H7 (cell line): ENCODE measurements at places on chromosomes 3 and 15. TPM values are rescaled to one million over a fixed set of nuclear protein-coding genes. Genes with fewer than 3 reads are reported as not detected.

The PRSS50 gene
- total RNA-seq, result 0.07 and 0.92 TPM in 2 replicates

The SIDT1 gene
- total RNA-seq, result not detected in 2 replicates

The TRIM42 gene
- total RNA-seq, result not detected in 2 replicates

The KIF7 gene
- total RNA-seq, result 7.8 and 9.0 TPM in 2 replicates

The CELSR3 gene
- 14.3 and 18.7 TPM in 2 replicates for total RNA-seq

The PARP15 gene
- not detected in 2 replicates for total RNA-seq

The LIPC gene
- total RNA-seq, result not detected in 2 replicates

The ZMAT3 gene
- total RNA-seq, result 0.48 and 0.78 TPM in 2 replicates

DNA sequence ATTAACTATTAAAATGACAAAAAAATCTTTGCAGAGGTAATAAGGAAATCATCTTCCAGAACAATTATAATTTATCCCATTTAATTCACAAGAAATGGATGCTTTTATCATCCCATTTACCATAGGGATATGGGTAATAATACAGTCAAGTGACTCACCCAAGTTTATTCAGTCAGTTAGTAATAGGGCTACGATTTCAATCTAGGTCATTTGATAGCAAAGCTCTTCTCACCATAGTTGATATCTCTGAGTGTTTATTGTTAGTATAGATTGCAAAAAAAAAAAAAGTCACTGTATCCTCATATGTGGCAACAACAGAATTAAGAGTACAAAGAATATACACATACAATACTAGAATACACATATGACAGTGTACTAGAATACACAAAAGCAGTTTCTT is 797.1 kb downstream of the ROBO1 start:
- no peak for DNase-seq

DNA sequence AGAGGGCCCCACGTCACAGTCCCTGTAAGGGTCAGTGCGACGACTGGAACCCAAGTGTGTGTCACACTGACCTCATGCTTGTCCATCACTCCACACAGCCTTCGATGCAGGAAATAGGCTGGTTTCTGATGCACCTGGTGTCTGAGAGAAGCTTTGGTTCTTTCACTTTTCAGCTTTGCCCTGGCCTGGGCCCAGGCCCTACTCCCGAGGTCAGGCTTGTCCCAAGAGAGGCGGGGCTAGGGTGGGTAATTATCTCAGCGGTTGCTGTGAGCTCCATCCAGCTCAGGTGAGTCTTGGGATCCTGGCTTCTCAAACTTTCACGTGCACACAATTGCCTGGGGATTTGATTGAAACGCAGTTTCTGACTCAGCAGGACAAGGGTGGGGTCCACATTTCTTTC is 19.6 kb upstream of the CHRNB4 start:
- no peak for DNase-seq

DNA sequence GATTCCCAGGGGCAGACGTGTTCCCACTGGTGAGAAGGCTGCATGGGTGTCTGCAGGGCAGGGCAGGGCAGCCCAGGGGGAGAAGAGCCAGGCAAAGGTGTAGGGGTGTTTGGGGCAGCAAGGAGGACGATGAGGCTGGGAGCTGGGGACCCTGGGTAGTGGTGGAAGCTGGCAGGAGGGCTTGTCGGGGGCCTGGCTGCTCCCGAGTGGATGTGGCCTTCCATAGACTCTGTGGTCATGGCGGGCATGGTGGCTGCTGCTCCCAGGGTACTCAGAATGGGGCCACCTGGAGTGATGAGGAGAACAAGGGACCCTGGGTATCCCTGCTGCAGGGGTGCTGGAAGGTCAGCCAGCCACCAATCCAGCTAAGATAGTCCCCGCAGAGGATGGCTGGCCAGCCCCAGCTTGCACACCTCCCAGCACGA is 107.5 kb downstream of the WNT7A start:
- DNase-seq, result no peak

DNA sequence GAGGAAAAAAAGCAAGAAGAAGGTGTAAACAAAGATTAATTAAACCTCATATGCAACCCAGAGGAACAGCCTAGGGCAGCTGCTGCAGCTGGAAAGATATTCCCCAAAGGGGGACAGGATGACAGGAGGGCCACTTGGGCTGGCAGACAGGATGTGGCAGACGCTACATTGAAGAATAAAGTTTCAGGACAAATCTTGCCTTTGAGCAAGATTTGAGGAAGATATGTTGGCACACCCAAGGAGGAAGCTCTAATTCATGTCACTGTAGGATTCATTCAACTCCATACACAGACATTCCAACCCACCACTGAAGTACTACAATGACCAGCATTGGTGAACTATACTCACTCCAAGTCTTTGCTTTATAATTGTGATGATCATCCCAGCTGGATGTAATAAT is 504.0 kb downstream of the SHQ1 start:
- no peak for DNase-seq

DNA sequence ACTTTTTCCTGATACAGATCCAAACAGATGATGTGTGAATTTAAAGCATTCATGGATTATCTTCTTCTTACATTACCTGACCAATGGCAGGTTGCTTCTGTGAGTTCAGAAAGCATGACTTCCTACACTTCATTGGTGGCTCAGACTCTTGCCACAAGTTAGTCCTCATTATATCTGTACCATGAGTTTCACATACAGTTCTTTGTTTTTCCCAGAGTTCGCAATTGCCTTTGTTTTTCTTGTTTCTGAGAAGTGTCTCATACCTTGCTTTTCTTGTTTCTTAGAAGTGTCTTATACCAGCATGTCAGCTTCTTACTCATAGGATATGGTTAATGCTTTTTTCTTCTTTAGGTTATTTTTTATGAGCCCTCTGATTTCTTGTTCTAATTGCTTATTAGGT is 133.8 kb upstream of the TLE3 start:
- DNase-seq, result no peak

DNA sequence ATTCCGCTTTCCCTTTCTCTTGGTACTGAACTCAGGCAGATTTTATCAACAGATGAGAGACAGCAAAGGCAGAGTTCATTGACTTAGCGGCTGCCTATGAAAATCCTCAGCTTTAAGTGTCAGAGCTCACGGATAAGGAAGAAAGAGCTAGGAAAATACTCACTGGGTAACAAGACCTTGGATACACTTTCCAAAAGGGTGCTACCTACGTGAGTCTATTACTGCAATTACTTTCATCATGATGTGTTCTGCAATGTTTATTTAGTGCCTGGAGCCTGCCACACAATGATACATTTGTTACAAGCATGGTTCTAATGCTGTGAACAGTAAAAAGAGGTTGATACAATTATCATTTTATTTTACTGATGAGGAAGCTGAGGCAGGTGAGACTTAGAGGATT is 177.5 kb downstream of the GRM7 start:
- no peak for DNase-seq

DNA sequence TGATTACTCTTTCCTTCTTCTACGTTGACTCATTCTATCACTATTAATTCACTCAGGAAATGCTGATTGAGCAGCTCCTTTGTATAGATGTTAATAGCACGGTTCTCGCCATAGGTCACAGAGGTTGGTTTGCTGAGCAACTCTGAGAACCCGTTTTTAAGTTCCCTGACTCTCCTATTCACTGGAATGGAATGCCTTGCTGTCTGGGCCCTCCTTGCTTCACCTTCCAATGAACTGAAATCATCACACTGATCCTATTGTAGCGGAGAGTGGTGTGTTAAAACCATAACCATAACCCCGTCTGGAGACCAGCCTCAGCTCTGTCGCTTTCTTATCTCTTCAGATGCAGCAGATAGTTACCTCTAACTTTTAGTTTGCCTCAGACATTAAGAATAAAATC is 323.6 kb downstream of the GABRB3 start:
- peak; percentile 22 for DNase-seq

DNA sequence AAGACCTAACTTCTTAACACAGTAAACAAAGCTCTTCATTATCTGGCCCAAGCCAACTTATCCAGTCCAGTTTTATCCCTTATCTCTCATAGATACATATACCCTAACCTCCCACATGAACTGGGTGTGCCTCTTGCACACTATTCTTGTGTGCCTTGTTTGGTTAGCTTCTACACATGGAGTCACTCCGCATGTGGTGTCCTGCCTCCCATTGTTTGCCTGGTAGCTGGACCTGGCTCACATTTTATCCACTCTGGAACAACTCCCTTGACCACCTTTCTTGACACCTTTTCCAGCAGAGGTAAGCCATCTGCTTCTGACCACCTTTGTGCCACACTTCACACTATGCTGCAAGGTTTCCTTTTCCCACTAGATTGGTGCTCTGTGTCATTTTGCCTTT is 15.2 kb downstream of the TIPARP start:
- DNase-seq, result no peak

DNA sequence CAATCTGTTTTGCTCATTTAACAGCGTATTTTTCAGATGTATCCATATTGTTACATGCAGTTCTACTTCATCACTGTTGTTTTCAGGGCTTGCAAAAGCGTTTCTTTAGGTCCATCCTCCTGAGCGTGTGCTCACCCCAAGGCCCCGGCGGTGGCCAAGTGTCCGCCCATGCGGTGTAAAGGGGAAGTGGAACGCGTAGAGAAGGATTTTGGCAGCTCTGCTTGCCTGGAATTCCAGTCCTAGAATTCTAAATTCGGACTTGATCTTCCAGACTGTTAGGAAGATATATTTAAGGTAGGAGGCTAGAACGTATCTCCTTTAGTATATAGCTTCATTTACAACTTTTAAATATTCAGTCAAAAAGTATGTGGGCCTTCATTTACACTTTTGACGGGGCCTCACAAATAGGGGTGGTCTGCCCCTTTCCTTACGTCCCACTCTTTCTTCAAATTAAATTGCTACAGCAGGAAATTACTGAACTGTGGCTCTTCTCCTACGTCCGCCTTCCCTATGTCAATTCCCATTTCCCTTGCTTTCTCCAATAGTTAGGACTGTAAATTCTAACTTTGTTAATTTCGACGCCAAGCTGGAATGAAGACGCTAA is 609 bp upstream of the TBC1D23 start:
- DNase-seq, result peak; percentile 41

- DNase-seq, result no peak
These were observed 268.8 kb downstream of the CNTN3 start for GRCh38 chr3:74345701-74346100.

GRCh38 chr15:50740955-50741354 is 24.6 kb downstream of the SPPL2A start:
- DNase-seq, result no peak

- DNase-seq, result no peak
These were observed 72.9 kb downstream of the CHSY1 start for GRCh38 chr15:101178931-101179330.

- peak; percentile 48 for DNase-seq
These were observed 27.9 kb upstream of the SFMBT1 start for GRCh38 chr3:53073553-53074365.

DNA sequence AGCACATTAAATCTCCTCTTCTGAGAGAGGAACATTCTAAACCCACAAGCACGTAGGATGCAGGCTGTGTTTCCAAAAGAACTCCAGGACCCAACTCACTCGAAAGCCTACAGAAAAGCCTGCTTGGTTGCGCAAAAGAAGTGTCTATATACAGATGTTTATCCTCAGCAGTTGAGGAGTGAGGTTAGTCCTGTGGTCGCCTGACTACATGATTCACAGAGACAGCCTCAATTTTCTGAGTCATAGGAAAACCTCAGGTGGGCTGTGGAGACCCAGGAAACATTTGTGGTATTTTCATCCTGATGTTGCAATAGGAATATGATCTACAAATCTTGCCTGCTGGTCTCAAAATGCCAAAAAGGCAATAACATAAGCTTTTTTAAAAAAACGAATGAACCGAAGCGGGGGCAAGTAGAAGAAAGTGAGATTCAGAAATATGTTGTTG is 183.8 kb upstream of the THRB start:
- DNase-seq, result no peak

DNA sequence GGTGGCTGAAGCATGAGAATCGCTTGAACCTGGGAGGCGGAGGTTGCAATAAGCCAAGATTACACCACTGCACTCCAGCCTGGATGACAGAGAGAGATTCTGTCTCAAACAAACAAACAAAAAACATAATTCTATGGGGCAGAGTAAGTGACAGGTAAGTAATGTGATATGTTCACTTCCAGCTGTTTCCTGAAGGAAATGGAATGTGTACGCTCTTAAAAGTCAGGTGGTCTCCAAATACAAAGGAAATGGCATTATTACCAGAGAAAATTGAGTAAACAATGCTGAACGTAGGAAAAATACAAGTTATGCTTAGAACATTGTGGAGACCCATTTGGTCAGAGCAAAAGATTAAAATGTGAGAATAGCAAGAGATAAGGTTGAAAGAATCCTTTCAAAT is 278.5 kb downstream of the SCAPER start:
- DNase-seq, result no peak

DNA sequence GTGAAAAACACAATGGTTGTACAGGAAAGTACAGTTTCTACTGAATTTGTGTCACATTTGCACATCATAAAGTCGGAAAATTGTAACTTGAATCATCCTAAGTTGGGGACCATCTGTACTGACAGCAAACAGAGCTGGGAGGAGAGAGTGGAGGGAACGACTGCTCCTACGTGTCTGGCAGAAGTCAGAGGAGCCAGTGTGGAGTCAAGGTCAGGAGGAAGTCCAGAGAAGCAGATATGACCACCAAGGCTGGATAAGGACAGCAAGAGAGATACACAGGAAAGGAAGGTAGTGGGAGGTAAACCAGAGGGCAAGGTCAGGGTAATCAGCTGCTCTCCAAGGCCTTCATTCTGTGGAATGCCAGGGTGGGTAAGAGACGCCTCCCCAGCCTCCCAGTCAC is 2.7 kb upstream of the CILP start:
- DNase-seq, result no peak

GRCh38 chr3:195114786-195115599 is 156.0 kb downstream of the XXYLT1 start:
- DNase-seq, result no peak

GRCh38 chr3:16849795-16850194 is 35.0 kb upstream of the PLCL2 start:
- no peak for DNase-seq

GRCh38 chr15:52144656-52145178 is 32.1 kb upstream of the BCL2L10 start:
- DNase-seq, result no peak

GRCh38 chr3:179455954-179456353 is 4.7 kb upstream of the GNB4 start:
- DNase-seq, result no peak

- no peak for DNase-seq
These were observed 9.6 kb upstream of the LIPH start for GRCh38 chr3:185561958-185562357.

- DNase-seq, result no peak
These were observed 27.9 kb downstream of the IFT122 start for GRCh38 chr3:129467932-129468331.

DNA sequence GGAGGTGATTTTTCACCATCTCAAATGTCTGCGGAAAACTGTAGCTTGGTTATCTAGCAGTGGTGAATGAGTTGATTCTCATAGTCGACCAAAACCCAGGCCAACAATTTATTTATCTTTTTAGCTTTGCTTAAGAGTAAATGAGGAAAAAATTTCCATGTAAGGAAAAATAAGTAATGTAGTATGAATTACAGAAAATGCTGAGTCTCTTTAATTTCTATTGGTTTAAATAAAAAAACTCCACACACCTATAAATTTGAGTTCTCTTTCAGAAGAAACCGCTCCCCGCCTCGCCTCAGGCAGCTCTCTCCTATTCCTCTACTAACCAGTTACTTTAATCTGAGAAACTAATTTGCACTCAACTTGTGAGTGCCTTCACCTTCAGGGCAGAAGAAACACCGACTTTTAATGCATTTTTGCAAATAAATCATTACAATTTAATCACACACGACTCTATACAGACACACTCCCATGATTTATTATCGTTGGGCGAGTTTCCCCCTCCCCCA is 540 bp upstream of the RSRC1 start:
- no peak for DNase-seq

GRCh38 chr3:61251174-61251972 is at the start of gene FHIT:
Gene FHIT (minus strand): TSS chr3:61251452.
- DNase-seq, result peak; percentile 91
